ENCODE measurements at places on chromosomes 12 and 14. TPM values are rescaled to one million over a fixed set of nuclear protein-coding genes. Genes with fewer than 3 reads are reported as not detected.

- DNase-seq = peak; percentile 92
Measured at GRCh38 chr12:46209914-46210872, 58.6 kb downstream of the SLC38A1 start.

DNA sequence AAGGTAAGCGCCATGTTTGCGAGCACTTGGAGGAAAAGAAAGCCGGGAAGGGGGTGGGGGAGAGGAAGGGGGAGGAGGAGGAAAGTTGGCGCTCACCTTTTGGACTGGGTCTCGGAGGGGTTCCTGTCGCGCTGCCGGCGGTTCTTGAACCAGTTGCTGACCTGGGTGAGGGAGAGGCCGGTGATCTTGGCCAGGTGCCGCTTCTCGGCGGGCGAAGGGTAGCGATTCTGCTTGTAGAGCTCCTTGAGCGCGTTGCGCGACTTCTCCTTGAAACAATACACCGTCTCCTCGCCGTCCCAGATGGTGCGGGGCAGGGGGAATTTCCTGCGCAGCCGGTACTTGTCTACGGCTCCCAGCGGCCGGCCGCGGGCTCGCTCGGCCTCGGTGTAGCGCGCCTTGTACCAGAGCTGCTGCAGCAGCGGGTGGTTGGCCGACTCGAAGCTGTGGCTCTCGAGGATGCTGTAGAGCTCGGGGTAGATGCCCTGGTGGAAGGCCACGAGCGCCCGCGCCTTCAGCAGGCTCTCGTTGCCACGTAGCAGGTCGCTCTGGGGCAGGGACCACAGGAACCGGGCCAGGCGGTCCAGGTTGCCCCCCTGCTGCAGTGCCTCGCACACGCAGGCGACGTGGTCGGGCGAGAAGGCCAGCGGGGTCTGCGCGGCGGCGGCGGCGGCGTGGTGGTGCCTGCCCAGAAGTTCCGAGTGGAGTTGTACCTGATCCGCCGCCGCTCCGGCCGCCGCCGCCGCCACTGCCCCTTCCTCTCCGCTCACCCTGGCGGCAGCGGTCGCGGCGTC is 840 bp downstream of the SIX4 start:
- DNase-seq = peak; percentile 68

DNA sequence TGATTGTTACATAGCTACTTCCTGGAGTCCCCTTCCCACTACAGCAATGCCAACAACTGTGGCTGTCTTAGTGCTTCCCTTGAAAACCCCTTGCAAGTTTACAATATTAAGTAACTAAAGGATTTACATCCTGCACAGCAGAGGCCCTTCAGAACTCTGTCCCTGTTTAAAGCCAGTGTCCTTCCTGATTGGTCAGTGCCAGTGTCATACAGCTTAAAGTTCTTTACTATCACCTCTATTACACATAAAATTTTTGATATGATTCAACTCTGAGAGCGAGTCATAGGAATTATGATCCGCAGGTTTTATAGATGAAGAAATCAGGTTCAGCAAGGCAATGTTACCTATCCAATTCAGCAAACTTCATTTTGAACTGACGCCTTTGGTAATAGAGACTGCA is 91.4 kb upstream of the ALX1 start:
- DNase-seq = no peak

DNA sequence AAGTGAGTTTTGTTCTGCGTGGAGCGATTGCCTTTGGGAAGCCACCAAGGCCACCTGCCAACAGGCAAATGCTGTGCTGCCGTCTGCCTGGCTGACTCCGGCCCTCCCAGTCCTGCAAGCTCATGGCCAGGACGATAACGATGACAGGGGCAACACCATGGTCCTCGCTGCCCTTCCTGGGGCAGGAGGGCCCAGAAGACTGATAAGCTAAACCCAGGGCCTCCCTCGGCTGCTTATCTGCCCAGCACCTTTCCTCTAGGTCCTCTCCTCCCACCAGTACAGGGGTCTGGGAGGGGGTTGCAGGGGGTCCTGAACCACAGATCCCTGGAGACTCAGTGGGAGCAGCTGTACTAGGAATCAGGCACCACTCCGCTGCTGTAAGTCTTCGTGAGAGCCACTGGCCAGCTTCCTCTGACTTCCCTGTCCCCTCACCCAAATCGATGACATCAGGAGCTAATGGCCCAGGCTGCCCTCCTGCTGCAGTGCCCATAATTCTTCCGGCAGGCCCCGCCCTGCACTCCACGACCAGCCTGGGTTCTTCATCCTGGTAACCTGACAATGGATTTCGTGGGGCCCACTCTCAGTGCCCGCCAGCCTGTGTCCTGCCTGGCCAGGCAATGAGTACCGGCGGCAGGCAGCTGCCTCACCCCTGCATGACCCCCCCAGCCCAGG is 5.1 kb downstream of the ANKRD9 start:
- no peak for DNase-seq

DNA sequence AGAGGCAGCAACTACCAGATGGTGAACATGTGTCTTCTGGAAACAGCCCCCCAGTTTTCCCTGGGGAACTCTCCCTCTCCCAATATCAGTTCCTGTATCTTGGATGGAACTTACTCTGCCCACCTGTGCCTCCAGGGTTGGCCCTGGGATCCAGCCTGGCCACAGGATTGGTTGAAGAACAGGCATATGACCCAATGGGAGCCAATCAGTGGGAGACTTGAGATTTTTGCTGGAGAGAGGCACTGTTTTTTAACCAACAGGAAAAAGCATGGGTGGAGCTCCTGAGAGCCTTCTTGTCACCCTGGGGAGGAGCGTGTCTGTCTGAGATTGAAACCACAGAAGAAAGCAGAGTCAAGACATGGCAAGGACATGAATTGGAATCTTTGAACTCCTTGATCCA is 33.6 kb upstream of the COX6A1 start:
- no peak for DNase-seq

DNA sequence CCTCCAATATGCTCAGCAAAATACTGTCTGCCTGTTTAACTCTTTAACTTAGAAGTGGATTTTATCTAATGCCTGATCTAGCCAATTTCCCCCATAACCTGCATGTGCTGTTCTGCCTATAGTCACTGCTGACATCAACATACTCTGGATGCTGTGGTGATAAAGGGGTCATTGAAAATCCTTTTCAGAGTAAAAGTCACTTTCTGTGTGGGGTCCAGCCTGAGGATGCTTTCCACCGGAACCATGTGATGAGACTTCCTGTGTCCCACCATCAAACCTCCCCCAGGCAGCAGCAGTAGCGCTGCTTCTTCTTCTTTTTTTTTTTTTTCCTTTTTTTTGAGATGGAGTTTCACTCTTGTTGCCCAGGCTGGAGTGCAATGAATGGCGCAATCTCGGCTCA is 607.0 kb downstream of the BCL11B start:
- no peak for DNase-seq

GRCh38 chr14:60051721-60052221 is 40.0 kb upstream of the PCNX4 start:
- DNase-seq = no peak

GRCh38 chr12:56723352-56723751 is 1.7 kb downstream of the NACA start:
- DNase-seq = no peak

GRCh38 chr12:64796205-64796845 is 28.1 kb upstream of the TBC1D30 start:
- peak; percentile 95 for DNase-seq

DNA sequence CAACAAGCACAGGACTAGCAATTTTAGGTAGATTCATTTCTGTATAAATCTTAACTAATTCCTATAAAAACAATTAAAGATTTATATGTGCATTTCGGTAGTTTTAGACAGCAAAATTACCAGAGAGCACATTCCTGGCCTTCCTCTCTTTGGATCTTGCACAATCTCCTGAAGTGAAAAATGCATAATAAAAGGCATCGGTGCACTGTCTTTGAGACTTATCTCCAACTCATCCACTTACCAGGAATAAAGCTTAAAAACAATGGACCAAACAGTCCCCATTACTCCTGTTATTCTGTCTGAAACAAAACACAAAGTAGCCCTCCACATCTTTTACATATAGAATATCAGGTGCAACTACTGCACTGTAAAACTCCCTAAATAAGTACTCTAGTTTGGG is 69.3 kb downstream of the HECTD1 start:
- no peak for DNase-seq

DNA sequence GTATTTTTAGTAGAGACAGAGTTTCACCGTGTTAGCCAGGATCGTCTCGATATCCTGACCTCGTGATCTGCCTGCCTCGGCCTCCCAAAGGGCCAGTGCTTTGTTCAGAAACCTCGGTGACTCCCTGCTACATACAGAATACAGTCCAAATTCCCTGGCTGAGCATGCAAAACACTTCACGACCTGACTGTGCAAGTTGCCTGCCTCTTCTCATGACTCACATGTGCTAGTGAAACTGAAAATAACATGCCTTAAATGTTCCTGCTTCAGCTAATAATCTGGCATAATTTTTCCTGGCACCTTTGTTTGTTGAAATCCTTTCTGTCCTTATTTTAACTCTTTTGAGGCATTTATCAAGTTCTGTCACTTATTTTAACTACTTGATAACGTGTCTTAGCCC is 8.2 kb downstream of the DMAC2L start:
- DNase-seq = peak; percentile 16

- no peak for DNase-seq
Measured at GRCh38 chr14:94665544-94665943, 53.4 kb downstream of the SERPINA3 start.

DNA sequence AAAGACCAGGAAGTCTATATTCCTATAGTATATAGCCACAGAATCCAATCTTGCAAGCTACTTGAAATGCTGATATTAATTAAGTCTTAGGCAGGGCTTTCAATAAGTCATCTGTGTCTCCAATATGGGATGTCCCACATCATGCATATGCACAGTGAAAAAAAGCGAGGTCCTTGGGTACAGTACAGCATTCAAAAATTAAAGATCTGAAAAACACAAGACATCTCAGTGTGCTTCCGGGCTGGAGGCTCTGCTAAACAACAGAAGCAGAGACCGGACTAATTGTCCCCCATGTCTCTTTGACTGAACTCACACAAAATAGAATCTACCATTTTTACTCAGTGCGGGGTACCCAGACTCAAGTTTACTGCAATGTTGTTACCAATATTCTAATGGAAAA is 156.0 kb downstream of the DAD1 start:
- DNase-seq = no peak

The RERG gene
- under 0.01 TPM for total RNA-seq

The REM2 gene
- total RNA-seq = 0.09 TPM

The FBXO33 gene
- total RNA-seq = 21.4 TPM

The RHOJ gene
- 76.3 TPM for total RNA-seq

The MIP gene
- total RNA-seq = not detected

The ATG2B gene
- total RNA-seq = 20.1 TPM

The MORN3 gene
- not detected for total RNA-seq

The RAD51AP1 gene
- 34.2 TPM for total RNA-seq

The ZDHHC22 gene
- not detected for total RNA-seq

The IL26 gene
- not detected for total RNA-seq

The SPTLC2 gene
- 143 TPM for total RNA-seq

The VDR gene
- under 0.01 TPM for total RNA-seq
